ENCODE measurements at places on chromosomes 4 and X.

GRCh38 chrX:2502120-2502667, 1.4 kb upstream of the DHRSX start:
- no peak for DNase-seq

DNA sequence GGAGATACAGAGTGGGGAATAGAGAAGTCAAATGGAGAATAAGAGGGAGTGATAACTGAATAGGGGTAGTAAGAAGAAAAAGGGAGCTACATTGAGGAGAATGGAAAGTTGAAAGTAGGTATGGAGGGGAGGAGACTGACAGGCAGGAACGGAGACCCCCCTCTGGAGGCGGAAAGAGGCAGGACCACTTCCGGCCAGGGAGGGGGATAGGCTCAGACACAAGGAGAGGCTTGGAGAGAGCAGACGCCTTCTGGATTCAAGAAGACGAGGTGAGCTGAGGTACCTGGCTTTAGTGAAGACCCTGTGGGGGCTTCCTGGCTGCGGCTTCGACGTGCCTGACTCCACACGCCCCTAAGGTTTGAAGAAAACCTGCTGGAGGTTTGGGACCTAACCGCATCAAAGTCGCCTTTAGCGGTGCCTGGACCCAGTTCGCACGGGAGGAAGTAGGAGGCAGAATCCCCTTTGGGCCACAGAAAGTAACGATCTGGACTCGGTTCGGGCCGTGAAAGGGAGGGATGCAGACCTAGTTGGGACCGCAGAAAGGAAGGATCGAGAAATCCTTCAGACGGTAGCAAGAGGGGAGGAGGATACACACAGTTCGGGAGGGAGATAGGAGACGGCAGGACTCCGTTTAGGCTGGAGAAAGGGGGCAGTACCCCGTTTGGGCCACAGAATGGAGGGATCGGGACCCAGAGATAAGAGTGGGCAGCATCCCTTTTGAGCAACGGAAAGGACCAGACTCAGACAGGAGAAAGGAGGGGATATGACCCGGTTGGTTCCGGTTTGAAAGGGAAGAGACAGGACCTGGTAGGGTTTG, at the start of gene TRO:
TRO (plus strand) TSS at position 215 of the 817 bp plus-strand sequence. CDS start 1,423 bp downstream, outside the sequence.
- DNase-seq = no peak

GRCh38 chr4:184315675-184316359, 98.1 kb upstream of the ENPP6 start:
- DNase-seq = no peak

DNA sequence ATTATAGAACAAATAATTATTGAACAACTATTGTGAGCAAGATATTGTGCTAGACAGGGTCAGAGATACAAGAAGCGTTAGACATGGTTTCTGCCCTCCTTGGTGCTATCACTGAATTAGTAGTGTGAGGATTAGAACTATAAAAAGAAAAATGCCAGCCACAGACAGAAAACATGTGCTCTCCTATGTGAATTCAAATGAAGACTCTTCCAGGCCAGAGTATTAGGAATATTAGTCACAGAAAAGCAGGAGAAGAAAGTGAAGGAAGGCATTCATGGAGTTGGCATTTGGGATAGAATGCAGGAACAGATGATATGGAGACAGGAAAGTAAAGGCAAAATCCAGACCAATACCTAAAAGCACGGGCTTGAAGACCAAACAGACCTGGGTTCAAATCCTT, 179.6 kb upstream of the TENM3 start:
- DNase-seq = no peak

DNA sequence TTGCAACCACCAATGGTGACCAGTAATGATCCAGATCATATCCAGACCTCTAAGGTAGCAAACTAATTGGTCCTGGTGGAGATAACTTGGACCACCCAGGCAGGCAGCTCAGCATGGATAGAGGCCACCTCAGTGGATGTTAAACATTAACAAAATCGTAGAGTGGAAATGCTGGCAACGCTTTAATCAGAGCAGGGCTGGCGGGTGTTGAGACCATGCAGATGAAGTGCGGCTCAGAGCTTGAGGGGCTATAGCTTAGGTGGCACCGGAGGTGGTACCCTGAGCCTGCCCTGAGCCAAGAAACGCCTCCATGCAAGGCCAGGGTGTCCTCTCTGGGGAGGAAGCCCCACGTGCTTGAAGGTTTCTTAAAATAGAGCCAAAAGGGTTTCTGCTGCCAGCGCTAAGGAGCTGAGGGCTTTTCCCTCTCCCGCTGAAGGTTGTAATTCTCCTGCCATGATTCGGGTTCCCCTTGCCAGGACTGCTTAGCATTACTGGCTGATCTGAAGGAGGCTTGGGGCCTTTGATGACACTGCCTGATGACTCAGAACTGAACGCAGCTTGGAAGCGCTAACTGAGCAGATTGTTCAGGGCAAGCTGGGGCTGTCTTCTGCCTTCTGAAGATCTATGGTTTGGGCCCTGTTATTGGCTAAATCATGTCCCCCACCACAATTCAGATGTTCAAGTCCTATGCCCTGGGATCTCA, 177.8 kb upstream of the ATP6AP2 start:
- no peak for DNase-seq

GRCh38 chr4:35516102-35516501, 728.2 kb downstream of the ARAP2 start:
- DNase-seq = no peak

DNA sequence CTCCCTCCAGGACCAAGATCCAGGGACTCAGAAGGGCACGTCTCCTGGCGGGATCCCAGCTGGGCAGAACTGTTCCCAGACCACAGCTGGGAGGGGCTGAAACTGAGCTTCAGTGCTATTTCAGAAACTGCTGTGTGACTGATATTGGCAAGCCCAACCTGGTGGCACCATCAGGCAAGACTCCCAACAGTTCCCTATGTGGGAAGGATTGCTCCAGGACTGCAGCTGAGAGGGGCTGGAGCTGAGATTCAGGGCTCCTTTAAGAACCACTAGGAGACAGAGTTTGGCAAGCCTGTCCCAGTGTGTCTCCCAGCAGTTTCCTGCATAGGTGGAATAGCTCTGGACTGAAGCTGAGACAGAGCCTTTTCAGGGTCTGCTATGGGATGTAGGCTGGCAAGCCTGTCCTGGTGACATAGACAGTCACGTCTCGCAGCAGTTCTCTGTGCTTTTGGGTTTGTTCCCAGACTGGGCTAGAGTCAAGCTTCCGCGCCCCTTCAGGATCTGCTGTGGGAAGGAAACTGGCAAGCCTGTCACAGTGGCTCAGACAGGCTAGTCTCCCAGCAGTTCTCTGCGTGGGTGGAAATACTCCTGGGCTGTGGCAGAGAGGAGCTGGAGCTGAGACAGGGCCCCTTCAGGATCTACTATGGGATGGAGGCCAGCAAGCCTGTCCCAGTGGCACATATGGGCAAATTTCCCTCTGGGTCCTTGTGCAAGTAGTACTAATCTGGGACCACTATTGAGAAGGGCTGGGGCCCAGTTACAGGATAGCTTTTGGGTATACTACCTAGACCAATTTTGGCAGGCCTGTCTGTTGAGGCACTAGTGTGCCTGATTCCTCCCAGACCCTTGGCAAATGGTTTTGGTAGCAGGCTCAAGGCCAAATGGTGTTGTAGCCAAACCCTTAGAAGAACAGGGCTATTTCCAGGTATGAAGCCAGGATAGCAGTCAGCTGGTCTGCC, 20.2 kb upstream of the MED14 start:
- no peak for DNase-seq

DNA sequence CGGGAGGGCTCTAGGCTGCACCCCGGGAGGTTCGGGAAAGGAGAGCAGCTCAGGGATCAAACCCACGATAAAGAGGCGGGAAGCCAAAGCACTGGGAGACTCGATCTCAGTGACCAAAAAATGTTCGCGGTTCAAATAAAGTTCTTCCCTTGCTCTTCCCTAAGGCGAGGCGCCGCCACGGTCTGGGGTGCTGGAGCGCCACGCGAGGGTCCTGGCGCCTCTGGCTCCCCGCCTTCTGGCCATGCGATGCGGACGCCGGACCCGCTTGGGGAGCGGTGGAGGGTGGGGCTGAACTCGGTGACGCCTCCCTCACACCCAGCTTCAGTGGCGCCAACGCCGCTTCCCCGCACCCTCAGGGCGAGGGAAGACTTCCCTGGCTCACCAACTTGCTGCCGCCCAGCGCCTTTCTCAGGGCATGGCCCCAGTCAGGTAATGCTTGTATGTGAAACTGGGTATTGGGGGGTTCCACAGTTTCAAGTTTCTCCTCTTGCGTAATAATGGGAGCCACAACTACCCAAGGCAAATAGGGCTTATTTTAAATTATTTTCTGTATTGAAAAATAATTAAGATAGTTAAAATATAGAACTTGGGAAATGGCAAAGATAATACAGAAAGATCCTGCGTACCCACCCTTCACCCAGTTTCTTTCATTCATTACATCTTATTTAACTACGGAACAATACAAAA, at the start of gene QRFPR:
QRFPR (minus strand) TSS at position 243 of the 687 bp plus-strand sequence. CDS start 371 bp downstream, outside the sequence.
- DNase-seq = no peak

GRCh38 chrX:10922159-10922558, 189.0 kb upstream of the HCCS start:
- DNase-seq = no peak

DNA sequence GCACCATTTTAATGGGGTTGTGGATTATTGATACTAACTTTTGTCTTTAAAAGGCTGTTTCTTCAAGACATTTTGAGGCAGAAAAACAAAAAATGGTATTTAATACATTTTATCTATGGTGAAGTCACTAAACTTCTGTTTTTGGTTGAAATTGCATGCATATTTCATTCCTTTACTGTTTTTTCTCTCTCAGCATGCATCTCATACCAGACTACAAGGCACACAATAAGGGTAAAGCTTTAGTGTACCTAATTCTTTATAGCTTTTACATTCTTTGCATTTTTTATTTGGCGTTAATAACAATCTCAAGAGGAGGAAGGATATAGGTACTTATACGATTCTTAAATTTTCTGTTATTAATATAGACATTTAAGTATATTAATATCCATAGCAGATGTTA, 151.0 kb upstream of the DKK2 start:
- no peak for DNase-seq

GRCh38 chr4:71460371-71460770, 121.6 kb downstream of the SLC4A4 start:
- no peak for DNase-seq

DNA sequence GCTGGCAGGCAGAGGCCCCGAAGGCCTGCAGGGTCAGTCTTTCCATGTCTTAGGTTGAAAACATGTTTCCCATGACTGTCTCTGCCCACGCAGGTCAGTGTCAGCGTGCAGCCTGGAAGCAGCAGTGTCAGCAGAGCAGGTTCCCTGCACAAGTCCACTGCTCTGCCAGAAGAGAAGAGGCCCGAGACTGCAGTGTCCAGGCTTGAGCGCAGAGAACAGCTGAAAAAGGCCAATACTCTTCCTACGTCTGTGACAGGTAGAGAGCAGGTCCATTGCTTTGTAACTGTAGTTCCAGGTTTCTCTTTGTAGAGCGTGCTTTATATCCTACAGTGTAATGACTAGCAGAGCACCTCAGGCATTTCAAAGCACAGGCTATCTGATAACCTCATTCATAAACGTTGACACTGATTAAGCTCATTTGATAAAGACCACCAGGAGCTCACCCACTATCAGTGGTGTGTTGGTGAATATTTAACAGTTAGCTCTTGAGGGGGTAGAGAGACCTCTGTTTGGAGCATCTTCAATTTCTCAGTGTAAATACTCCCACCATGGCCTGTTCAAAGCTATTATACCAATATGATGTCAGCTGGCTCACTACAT, 63.2 kb downstream of the AASDH start:
- no peak for DNase-seq

DNA sequence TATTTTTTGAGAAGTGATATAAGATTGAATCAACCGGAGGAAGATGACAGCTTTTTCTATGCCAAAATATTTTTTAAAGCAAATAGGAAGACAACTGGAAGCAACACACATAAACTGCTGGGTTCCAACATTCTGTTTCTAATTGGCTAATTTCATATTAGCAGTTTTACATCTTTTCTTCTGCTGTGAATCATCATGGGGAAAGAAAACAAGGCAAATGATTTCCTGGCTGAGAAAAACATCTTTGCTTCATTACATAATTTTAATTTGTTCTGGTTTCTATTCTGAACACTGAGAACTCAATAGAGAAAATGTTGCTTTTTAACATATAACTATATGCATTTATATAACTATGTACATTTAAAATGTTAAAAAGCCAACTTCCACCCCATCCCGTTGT, 2518.5 kb downstream of the ARAP2 start:
- no peak for DNase-seq

- DNase-seq = no peak
These were observed 14.1 kb downstream of the AMER1 start for GRCh38 chrX:64191281-64192010.

GRCh38 chrX:121641560-121641959, 594.1 kb downstream of the GLUD2 start:
- DNase-seq = no peak

DNA sequence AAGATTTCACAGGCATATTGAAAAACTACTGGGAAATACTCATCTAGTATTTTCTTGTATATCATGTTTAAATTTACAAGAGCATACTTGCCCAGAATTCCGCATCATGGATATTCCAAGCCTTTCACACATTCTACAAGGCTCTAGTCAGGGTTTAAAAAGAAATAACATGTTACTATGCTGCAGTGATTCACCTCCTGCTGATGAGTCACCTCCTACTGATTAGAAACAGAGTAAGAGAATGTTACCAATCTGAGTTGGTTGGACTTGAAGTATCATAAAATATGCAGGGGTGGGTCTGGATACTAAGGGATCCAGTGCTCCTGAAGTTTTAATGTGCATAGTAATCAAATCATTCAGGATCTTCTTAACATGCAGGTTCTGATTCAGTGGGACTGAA, 192.0 kb upstream of the ANK2 start:
- DNase-seq = no peak

DNA sequence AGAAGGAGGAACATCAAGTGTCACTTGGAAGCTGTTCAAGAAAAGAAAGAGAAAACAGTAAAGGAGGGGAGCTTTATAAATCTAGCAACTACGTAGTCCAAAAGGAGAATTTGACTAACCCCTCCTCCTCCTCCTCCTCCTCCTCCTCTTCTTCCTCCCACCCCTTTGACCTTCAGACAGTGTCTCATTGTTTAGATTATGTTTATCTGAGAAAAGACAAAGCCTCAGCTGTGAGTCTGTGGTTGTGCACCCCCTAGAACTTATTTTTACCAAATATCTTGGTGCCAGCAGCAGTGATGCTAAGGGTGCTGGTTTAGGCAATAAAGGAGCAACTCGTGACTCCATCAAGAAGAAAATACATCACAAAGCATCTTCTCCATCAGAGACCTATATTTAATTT, 68.9 kb upstream of the BMP2K start:
- DNase-seq = no peak

GRCh38 chr4:126137782-126138170, 823.0 kb downstream of the FAT4 start:
- no peak for DNase-seq

- peak; percentile 77 for DNase-seq
These were observed at the start of gene CLOCK for GRCh38 chr4:55546756-55547465. Gene CLOCK, minus strand, starts transcription at chr4:55546909. Its CDS starts 64,124 bp downstream, at chr4:55482785.

DNA sequence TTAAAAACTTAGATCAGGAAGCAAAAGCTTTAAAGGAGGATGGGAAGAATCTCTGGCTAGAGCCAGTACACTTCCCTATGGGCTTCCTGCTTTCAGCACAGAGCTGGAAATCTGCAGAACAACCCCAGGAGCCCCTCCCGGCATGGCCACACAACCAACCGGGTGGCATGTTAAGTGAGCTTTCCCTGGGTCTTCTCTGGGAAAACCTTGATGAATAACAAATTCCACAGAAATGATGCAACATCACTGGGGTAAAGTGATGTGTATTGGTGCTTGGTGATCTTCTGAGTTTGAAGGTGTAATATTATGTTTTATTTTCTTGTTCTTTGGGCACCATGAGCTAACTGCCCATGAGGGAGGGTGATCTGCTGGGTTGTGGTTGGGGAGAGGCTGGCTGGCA, 22.1 kb downstream of the NHS start:
- DNase-seq = no peak

All from stimulated activated CD4-positive, alpha-beta T cell treated with anti-CD3 and anti-CD28 coated beads, Interleukin-2, amount 100 ng/mL, for 4 hours (primary cell).